ENCODE measurements at places on chromosomes 3 and 15.

DNA sequence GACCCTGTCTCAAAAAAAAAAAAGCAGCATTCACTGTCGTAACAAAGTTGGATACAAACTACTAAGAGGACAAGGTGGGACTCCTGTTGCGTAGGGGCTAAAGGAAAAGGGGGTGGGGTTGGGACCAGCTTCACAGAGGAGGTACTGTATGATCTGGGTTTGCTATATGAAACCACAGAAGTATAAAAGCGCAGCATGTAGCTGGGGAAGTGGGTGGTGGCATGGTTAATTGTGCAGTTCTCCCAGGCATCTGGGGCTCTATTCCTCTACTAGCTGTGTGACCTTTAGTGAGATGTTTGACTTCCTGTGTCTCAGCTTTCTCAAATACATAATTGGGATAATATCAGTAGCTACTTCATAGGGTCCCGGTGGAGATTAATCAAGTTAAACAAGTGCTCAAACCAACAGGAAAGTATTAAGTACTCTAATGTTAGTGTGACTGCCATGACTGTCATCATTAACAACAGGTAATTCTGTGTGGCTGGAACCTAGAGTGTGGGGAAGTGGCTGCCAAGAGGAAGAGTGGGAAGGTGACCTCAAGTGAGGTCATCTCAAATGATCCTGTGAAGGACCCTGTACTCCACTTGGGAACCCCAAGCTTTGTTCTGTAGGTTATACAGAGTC, 11.5 kb downstream of the PARP16 start:
- DNase-seq = no peak

DNA sequence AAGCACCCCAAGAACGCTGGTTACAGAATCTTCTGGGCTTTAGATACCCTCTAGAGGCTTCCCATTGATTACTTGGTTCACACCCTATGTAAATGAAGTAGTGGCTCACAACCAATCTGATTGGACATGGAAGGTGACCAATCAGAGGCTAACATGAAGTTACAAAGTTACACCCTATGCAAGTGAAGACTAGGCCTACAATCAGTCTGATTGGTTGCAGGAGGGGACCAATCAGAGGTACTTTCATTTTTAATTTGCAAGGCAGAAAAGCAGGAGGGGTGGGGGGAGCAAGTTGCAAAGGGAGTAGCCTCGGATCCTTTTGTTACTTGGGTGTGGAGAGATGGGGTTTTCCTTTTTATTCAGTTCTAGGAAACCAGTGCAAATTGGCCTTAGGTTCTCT, 11.1 kb upstream of the RTP2 start:
- no peak for DNase-seq

GRCh38 chr15:57427367-57427821, 51.1 kb downstream of the CGNL1 start:
- no peak for DNase-seq

- no peak for DNase-seq
Measured at GRCh38 chr3:187196573-187197334, 532 bp upstream of the RTP1 start.

DNA sequence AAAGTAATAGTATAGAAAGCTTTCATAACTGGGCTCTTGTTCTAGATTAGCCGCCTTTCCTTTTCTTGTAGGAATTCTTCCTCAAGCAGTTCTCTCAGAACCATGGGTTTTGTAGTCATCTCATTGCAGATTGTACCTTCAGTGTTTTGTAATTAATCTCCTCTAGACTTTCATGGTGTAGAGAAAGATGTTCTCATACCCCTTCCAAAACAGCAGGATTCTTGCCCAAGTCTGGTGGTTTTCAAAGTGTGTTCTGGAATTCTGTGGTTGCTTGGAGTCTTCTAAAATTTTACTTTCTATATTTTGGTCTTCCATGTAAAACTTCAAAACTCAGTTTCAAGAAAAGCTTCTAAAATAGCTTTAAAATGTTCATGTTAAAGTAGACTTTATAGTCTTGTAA, 293.8 kb downstream of the PTPRG start:
- DNase-seq = no peak

GRCh38 chr3:190605385-190605784, 91.5 kb downstream of the IL1RAP start:
- DNase-seq = no peak

- DNase-seq = no peak
Measured at GRCh38 chr3:28590860-28591259, 242.2 kb upstream of the AZI2 start.

DNA sequence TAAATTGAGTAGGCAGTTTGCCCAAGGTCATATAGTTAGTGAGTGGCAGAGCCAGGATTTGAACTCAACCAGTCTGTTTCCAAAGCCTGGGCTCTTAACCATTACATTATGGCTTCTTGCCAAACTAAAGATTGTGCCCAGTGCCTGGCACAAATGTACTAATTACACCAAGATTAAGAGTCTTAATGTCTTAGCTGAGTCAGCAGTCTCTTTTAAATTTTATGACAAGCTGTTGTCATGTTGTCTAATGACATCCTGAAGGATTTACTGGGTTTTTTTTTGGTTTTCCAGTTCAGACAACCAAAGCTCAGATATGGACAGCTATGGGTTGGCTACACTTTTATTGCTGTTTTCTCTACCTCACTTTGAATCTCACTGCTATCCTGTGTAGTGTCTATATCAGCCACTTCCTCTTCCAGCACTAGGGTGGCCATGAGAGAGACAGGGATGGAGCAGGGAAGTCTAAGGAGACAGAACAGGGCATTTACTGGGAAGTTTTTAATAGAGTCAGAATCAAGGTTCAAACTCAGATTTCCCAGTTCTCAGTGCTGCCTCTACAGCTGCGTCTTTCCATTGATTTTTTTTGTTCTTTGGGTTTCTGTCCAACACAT, 10.5 kb downstream of the FBXL2 start:
- no peak for DNase-seq

DNA sequence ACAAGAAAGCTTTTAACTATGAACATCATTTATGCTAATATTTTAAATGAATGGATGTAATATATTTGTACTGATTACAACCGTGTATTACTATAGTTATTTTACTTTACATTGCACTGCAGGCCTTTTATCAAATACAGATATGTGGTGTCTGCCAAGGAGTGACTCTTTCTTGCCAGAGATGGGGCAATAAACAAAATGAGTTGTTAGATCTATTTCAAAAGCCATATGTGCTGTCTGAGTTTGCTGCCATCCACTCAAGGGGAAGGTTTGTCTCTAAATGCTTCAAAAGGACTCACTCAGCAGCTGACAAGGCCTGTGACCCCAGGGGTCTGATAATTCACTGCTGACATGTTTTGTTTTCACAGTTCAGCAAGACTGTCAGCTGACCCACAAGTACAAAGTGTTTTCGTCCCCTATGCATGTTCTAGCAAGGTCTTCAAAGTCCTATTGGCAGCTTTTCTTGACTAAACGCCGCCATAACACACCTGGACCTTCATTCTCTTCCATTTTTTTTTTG, 41.3 kb upstream of the ZBED2 start:
- no peak for DNase-seq

DNA sequence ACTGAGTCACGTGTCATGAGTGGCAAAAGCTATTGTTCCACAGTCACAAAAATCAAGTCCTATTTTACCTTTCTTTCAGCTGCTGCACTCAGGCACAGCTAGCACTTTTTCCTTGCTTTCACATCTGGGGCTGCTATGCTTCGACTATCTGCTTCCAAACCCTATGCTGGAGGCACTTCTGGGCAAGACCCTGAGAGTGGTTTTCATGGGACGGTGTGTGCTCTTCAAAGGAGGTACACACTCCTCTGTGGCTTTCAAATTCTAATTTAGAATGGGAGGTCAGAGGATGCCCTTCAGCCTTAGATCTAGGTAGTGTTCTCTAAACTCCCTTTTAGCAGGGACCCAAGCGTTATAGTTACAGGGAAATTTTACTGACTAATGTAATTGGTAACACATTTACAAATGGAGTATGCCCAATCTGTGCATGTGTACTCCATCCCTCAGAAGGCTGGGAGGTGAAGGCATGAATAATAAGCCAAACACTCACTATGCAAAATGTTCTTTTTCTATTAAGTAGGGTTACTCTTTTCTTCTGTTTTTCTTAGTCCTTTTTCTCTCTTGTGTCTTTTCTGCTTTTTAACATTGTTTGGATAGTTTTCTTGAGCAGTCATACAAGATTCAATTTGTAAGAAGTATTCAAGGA, 188.3 kb downstream of the LSAMP start:
- no peak for DNase-seq

- DNase-seq = no peak
Measured at GRCh38 chr3:15384510-15385237, 42.7 kb downstream of the METTL6 start.

- DNase-seq = no peak
Measured at GRCh38 chr3:99896482-99896881, 78.8 kb downstream of the CMSS1 start.

- DNase-seq = no peak
Measured at GRCh38 chr15:90620379-90621067, 90.8 kb downstream of the CRTC3 start.

GRCh38 chr3:10867384-10867783, 51.4 kb downstream of the SLC6A11 start:
- no peak for DNase-seq

DNA sequence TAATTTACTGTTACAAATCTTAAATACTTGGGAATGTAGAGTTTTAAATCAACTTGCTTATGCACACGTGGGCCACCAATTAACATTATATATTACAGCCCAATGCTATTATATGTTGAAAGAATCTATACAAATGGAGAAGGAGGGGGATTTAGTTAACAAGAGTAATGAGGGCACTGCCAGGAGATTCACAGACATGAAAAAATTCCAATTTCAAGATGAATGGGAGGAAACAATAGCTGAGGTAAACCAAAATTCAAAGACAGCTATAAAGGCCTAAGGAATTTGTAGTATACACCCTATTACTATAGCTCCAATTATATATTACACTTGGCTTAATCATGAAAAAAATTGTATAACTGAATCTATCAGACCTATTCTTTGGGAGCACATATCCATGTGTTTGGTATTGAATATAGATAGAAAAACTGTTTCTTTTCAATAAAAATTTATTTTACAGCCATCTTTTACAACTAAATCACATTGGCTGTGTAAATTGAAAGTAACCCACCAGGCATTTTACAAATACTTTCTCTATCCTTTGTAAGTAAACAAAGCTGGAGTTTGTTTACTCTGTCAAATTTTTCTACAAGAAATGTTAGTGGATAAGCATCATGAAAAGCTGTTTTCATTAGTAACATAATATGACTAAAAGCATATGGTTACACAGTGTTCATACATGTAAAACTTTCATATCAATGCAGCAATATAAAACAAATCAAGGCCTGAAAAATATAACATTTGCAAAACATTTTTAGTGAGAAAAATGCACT, 1045.8 kb downstream of the ROBO1 start:
- no peak for DNase-seq

DNA sequence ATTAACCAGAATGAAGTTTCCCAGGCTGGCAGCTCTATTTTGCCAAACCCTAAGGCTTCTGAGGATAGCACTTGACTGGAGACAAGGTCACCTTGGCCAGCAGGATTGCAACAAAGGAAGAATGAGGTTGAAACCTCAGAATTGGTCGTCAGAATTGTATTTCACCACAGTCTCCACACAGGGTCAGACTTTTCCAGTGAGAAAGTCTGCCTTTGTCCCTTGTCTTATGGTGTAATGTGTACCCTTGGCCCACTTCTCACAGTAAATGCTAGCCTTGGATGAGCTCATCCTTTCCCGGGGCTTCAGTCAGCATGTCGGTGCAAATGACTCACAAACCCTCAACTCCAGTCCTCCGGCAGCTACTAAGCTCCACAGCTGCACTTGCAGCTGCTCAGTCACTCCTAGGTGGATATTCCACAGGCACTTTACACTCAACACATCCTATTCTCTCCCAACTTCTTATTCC, 19.7 kb downstream of the SSR3 start:
- DNase-seq = no peak

- no peak for DNase-seq
Measured at GRCh38 chr3:53035825-53036619, 9.9 kb downstream of the SFMBT1 start.

- DNase-seq = no peak
Measured at GRCh38 chr15:100383302-100384107, 41.7 kb upstream of the ADAMTS17 start.

DNA sequence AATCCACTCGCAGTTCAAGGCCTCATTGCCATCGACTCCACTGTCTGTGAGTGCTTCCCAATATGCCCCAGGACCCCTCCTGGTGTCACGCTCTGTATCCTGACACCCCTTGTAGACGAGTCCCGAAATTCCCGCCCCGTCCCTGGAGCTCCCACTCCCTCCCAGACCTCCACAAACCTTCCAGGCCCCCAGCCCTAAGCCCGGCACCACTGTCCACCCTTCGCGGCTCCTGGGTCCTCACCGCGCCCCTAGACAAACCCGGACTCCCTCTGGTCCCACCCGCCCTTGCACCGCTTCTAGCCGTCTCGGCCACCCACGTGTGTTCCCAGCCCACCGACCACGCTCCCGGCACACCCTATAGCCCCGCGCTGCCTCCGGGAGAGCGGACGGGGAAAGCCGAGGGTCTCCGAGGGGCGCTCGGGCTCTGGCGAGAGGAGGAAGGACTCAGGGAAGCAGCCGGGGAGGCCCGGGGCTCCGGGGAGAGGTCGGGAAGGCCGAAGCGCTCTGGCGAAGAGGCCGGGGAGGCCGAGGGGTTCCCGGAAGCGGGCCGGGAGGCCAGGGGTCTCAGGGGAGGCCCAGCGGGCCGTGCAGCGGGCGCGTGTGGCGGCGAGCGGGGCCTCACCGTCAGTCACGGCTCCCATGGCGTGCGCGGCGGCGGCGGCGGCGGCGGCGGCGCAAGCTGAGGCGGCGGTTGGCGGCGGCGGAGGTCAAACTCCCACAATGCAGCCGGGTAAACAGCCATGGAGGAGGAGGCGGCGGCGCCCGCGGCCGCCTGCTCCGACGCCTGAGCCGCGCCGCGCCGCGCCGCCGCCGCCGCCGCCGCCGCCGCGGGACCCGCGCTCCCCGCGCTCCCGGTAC, at the start of the genes ATXN7 and THOC7:
Gene ATXN7, plus strand, starts transcription at position 718 of the 858 bp plus-strand sequence. CDS start 48,732 bp downstream, outside the sequence.
Gene THOC7, minus strand, starts transcription at position 656 of the 858 bp plus-strand sequence. Its CDS starts 15 bp downstream, at position 641.
- peak; percentile 53 for DNase-seq

DNA sequence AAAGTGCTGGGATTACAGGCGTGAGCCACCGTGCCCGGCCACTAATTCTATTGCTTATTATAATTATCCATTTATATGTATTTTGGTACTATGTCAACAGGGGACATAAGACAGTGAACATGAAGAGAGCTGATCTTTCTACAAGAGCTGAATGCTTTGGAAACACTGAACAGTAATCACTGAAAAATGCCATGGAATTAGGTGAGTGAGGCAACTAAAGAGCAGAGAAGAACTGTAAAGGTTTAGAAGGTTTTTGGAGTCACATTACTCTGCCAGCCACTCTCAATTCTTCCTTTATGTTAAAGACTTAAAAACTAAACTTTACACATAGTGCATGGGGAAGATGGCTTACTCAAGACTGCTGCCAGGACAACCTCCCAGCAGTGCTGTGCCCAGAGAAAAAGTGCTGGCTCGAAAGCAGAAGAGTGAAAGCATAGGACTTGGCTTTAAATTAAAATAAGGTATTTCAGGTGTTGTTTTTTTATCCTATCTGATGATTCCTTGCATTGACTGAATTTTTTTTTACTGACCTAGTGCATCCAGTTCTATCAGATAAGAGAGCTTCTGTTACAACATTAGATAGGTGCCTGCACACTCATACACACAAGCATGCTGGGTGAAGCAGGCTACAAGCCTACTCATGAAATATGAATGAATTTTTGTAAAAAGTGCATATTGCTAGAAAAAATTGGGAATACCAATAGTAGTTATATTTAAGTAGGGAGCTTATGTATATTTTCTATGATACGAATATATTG, 28.7 kb upstream of the CACNA2D3 start:
- no peak for DNase-seq

- DNase-seq = no peak
Measured at GRCh38 chr3:77500721-77501120, 460.8 kb downstream of the ROBO2 start.
